KBM-7 (cell line): ENCODE measurements at places on chromosomes 7 and 10.

DNA sequence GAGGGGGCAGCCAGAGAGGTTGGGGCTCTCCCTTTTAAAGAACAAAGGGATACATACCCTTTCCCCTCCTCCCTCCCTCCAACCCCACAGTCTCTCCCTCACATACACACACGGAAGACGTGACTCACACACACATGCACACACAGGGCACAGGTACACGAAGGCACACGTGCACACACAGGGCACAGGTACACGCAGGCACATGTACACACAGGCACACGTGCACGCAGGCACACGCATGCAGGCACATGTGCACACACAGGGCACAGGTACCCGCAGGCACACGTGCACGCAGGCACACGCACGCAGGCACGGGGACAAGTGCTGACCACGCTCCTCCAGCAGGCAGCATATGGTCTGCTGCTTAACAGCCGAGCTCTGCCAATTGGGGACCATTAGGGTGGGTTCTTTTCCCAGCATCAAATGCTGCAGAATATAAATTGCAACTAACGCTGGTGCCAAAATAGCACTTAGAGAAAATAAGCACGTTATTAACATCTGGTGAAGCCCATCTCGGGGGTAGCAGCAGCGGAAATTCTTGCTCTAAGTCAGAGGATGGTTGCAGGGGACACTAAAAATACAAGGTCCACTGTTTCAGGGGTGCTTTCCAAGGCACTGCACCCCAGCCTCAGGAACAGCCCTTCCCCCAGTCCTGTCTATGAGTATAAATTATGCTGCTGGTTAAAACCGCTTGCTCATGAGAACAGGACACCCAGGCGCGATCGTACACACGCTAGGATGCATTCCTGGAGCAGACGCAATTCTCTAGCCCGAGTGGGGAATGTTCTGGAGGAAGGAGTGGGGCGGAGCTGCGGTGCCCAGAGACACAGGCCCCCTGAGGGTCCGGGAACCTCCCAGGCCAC, 55.2 kb upstream of the TNRC18 start:
- no peak for DNase-seq

DNA sequence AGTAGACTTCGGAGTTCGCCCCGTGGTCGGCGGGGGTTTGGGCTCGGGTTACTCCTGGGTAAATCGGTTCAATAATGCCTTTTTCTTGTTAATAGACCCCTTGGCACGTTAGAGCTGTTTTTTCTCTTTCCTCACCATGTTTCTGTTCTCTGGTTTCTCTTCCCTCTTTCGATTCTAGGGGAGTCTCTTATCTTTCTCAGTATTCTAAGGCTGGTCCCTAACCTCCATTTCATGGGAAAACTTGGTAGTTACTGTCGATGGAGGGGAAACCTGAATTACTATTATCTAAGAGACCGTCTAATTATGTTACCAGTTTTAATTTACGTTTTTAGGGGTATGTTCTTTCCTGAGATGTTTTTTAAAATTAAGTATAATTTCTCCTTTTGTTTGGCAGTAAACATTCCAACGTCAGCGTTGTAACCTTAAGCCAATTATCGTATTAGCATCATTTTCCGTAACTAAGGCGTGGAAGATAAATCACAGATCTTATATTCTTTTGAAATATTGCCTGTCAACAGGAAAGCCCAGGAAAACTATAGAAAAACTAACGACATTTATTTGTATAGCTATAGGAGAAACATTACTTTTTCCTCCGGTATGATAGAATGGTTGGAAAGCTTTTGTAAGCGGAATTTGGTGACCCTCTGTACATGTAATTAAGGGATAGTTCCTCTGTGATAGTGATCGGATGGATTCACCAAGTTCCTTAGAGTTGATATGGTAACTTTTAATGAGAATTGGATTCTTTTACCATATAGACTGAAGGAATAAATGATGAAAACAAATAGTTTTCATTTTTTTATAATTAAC, 847 bp downstream of the BTAF1 start:
- peak; percentile 20 for DNase-seq

DNA sequence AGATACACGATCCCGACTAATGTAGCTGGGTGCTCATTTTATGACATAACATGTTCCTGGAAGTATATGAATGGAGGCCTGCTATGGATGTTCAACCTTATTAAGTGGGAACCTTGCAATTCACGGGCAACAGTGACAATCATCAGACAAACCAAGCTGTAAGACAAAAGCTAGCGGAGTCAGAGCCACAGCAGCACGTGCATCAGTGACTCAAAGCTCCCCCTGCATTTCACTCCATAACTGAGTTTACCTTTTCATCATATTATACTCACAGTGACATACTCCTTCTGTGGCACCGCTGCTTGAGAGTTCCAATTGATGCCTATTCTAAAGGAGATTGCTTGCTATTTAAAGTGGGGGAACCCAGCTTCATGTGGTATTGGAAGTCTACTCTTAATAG, 176.0 kb upstream of the PITRM1 start:
- DNase-seq, result no peak

DNA sequence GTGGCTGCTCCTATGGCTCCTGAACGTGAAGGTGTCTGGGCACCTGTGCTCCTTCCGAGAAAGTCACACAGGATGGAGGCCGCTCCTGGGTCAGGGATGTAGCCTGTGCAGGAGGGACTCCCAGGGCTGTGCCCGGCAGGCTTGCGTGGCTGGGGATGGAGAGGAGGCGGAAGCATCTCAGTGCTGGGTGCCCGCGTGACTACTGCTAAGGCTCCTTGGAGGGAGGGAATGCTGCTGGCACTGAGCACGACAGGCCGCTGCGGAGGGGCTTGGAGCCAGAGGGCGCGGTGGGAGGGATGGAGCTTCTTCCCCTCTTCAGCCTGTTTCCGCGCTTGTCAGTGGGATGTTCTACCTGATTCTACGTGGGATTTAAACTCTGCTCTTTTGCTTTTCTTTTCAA, 35.0 kb downstream of the ADCY1 start:
- no peak for DNase-seq
